AG04450 (cell line): ENCODE measurements at places on chromosomes 5 and 9.

GRCh38 chr5:32833663-32834062 is 122.5 kb downstream of the NPR3 start:
- DNase-seq, result no peak

GRCh38 chr5:100775533-100775855 is 127.6 kb downstream of the ST8SIA4 start:
- DNase-seq, result no peak

DNA sequence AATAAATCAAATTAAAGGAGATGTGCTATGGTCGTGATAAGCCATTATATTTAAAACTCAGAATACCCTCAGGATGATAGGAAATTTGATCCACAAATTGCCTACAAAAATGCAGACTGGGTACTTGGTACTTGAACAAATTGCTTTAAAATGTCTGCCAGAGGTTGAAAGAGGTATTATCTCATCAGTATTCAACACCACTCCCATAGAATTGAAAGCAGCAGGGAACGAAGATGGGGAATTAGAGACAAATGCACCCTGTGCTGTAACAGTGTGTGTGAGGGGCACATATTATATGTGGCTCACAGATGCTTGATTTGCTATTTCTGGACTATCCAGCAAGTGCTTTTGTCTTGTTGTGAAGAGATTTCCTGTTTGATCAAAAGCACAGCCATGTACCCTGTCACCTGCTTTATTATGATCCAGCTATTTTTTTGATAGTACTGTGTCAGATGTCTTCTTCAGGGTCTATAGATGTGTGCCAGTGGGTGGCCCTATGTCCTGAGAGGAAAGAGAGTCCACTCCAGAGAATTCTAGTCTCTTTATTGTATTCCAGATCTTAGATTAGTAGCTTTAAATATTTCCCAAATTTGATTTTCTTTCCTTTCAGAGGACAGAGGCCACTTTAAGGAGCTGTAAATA is 120.1 kb downstream of the XRCC4 start:
- no peak for DNase-seq

GRCh38 chr5:173423452-173424117 is 95.4 kb upstream of the STC2 start:
- no peak for DNase-seq

GRCh38 chr5:129767927-129768380 is 20.1 kb downstream of the MINAR2 start:
- DNase-seq, result peak; percentile 71

- peak; percentile 99 for DNase-seq
These were observed at the start of gene HSPA5 for GRCh38 chr9:125241000-125241862. Gene HSPA5, minus strand, starts transcription at chr9:125241343. Its CDS starts 217 bp downstream, at chr9:125241126.

GRCh38 chr9:98097836-98098235 is 21.2 kb downstream of the TRIM14 start:
- no peak for DNase-seq

- DNase-seq, result no peak
These were observed 34.6 kb upstream of the F2RL2 start for GRCh38 chr5:76657683-76658311.

DNA sequence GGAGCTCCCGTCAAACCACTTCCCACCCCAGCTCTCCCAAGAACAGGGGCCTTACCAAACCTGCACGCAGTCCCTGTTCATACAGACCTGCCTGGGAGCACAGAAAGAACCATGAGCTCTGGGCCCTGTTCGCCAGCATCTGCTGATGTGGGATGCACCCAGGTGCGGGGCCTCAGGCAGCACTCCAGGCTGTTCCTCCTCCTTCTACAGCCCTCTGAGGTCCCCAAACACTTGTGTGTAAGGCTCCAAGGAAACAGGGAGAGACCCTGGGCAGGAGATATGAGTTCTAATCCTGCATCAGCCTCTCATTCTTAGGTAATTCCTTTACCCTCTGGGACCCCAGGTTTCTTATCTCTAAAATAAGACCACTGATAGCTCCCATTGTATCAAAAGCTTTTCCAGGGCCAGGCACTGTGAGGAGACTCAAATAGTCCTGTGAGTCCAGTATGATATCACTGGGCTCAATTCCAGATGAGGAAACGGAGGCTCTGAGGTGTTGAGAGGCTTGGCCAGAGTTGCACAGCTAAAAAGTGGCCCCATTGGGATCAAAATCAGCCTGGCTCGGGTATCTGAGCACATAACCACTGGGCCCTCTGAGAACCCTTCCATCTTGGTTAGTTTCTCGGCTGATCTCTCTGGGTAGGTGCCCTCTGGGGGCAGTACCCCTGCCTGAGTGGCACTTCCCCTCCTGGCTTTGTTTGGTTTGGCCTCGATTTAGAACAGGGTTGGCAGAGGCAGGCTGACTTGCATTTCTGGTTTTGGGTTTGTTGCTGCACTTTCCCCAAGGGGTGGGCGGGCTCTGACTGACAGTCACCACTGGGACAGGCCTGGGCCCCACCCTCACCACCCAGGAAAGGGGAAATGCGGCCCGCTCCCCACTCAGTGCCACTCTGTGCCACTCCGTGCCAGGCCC is 116.8 kb downstream of the RGS3 start:
- no peak for DNase-seq

GRCh38 chr9:88949961-88950340 is 41.3 kb upstream of the S1PR3 start:
- no peak for DNase-seq

- DNase-seq, result no peak
These were observed 92.4 kb downstream of the UNC13B start for GRCh38 chr9:35254237-35254636.

DNA sequence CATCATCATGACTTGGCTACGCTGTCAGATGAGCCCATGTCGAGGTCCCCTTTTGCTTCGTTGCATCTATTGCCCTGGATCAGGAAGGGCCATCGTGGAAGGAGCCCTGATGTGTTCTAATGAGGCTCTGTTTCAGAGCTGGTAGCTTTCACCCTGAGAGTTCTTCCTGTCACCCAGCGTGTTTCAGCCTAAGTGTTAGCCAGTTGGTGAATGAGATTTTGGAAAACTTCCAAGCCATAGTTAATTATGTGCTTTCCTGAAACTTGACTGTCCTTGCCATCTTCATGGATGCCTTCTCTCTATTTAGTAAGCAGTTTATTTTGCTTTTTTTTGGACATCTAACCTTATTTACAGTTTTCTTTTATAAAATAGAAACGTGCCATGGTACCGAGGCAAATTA is 1695.4 kb upstream of the WWC1 start:
- DNase-seq, result no peak

DNA sequence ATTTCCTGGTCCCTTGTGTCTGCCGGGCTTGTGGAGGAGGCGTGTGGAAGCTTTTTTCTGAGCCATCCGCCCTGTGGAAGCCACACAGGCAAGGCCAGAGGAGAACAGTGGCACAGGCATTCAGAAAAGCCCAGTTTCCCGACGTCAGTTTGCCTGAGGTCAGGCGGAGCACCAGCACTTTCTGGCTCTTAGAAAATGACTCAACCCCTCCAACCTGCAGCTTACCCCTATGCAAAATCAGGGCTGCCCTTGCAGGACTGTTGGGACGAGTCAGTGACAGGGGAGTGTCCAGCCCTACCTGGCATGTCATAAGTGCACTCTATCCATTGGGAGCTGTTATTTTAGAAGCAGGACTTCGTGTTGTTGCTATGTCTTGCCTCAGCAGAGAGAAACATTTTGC is 216.0 kb downstream of the NR3C1 start:
- DNase-seq, result no peak

- DNase-seq, result no peak
These were observed 182.5 kb downstream of the HSPA4 start for GRCh38 chr5:133234273-133234672.

- no peak for DNase-seq
These were observed 226.3 kb downstream of the AOPEP start for GRCh38 chr9:94952565-94953373.

DNA sequence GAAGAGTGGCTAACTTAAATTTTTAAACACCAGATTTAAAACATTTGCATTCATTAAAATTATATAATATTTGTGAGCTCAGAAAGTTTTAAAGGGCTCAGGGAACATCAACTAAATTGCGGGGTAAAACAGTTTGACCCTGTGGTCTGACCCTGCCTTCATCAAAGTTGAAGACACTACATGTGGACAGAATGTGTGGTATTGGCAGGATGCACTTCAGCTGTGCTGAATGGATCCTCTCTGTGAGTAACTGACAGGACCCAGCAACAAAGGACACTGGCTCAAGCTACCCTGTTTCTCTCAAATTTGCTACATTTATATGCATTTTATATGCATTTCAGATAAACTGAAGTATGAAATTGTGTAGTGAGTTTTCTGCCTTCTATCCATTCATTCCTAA is 288.5 kb downstream of the ZNF608 start:
- DNase-seq, result no peak

- DNase-seq, result no peak
These were observed 56.2 kb downstream of the ANGPTL2 start for GRCh38 chr9:127066060-127066850.

DNA sequence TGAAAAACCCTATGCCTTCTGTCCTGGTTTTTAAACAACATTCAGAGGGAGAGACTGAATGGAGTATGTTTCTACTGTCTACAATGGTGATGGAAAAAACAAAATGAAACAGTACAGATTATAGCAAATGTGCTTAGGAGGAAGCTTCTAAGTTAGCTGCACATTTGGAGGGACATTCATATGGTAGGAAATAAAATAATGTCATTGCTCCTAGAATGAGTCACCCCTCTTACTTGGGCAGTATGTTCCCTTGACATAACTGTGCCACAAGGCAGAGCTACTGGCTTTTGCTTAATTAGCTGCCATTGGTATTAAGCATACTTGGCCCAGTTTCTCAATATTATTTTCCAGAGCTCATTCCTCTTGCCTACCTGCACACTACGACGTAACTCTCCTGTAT is 128.9 kb downstream of the GDNF start:
- no peak for DNase-seq
